ENCODE measurements at places on chromosomes 2 and 18.
A peak's percentile ranks its signal among the peaks of the same experiment; 100 is the strongest.

DNA sequence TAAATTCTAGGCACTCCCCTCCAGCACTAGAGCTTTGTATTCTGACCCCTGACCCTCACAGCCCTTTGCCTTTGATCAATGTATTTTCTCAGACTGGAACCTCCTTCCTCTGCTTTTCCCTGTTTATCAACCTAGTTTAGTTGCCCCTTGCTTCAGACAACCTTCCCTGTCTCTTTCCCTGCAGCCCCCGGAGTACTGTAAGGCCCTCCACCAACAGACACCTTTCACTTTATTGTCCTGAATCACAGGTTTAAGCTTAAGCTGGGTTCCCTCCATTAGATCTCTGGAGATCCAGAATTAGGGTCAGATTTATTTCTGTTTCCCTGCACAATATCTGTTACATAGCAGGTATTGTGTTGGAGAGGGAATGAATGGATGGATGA, 140.2 kb downstream of the DDX1 start:
- no peak for DNase-seq

GRCh38 chr18:73479477-73479876, 611.7 kb upstream of the NETO1 start:
- DNase-seq = no peak

DNA sequence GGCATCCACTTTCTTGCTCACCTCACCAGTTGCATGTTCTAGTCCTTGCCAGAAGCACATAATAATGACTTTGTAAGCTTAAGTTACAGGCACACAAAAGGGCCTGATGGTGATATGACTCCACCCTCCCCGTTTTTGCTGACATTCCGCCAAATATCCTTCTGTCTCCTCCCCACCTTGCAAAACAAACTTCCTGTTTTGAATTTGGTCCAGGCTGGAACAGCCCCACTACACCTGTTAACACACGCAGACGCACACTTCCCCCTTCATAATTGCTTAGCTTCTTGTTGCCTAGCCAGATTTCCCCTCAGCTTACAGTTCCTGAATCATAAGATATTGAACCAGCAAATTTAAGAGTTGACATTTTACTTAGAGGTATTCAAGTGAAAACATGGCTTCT, at the start of gene MGAT5:
TSS of gene MGAT5 (plus strand) at position 269 of the 400 bp plus-strand sequence. CDS start 332 bp downstream, outside the sequence.
- DNase-seq = no peak

- DNase-seq = no peak
These were observed 7.4 kb downstream of the DNAJB2 start for GRCh38 chr2:219286436-219287115.

DNA sequence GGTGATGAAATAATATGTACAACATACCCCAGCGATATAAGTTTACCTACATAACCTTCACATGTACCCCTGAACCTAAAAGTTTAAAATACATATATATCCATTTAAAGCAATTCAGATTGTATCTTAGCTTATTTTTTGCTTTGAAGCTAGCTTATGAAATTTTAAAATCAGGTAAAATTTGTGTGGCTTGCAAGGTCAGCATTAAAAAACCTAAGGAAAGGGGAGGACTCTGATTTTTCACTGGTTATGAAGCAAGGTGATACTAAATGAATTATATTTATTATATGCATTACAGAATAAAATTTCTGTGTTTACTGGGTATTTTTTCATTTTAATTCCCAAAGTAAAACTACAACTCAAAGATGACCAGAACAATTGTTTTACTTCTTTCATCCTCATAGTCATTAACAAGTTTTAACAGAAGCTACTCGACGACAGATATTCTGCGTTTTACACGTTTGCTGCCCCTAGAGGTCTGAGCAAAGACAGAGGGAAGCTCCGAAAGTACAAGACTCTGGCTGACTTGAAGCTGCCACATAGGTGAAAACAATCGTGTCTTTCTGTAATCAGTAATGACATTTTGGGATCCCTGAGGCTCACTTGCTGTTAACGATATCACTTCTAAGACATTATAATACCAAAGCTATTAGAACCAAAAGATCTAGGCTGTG, 17.1 kb downstream of the PKP4 start:
- no peak for DNase-seq

DNA sequence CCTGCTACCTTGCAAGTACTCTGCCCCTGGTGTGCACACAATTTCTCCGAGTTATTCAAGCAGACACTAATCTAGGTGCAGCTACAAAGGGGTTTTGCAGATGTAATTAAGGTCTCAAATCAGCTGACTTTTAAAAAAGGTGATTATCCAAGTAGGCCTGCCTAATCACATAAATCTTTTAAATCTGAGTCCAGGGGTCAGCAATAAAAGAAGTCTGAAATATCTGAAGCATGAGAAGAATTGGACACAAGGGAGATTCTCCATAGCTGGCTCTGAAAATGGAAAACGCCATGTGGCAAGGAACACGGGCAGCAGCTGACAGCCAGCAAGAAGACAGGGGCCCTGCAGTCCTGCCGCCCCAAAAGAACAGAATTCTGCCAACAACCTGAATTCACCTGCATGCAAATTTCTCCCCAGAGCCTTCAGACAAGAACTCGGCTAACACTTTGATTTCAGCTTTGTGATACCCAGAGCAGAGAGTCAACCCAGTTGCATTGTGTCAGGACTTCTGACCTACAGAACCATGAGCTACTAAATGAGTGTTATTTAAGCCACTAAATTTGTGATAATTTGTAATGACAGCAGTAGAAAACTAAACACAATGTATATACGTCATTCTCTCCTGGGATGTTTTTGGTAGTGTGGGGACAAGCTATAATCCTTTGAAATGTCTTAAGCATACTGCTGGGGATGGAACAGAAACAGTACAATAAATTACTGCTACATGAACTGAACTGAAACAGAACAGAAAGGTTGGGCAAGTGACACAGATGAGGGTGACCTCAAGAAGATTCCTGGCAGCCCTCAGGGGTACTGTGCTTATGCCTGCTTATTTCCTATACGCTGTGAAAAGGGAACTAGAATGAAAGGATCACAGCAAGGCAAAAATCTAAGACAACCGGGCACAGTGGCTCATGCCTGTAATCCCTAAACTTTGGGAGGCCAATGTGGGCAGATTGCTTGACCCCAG, 3.2 kb downstream of the INO80C start:
- DNase-seq = no peak

DNA sequence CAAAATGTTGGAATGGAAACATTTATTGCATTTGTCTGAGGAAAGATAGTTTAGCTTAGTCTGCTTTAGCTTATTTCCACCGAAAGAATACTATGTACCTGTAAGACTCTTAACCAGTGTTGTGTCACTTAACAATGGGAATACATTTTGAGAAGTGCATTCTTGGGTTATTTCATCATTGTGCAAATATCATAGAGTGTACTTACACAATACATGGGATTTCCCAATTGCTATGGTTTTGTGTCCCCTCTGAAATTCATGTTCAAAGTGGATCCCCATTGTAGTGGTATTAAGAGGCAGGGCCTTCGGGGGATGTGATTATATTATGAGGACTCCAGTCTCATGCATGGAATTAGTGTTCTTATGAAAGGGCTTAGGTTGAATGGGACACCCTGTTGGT, 249.4 kb upstream of the UBE2E3 start:
- DNase-seq = no peak

DNA sequence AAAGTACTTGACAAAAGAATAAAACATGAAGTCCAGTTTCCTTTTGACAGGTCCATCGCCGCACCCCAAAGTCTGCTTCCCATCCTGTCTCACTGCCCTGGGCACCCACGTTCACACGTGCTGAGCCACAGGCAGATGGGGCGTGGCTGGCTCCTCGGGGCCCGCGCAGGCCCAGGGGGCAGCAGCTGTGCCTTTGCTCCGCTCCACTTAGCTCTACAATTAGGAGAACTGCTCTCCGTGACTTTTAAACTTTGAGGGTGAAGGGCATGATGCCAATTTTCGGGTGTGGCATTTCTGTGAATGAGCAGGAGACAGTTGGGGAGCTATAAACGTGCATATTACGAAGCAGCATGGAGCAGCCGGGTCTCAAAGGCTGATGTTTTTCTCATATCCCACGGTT, 152.4 kb downstream of the TDRD15 start:
- no peak for DNase-seq

GRCh38 chr2:18209934-18210639, 331.6 kb downstream of the KCNS3 start:
- DNase-seq = no peak

DNA sequence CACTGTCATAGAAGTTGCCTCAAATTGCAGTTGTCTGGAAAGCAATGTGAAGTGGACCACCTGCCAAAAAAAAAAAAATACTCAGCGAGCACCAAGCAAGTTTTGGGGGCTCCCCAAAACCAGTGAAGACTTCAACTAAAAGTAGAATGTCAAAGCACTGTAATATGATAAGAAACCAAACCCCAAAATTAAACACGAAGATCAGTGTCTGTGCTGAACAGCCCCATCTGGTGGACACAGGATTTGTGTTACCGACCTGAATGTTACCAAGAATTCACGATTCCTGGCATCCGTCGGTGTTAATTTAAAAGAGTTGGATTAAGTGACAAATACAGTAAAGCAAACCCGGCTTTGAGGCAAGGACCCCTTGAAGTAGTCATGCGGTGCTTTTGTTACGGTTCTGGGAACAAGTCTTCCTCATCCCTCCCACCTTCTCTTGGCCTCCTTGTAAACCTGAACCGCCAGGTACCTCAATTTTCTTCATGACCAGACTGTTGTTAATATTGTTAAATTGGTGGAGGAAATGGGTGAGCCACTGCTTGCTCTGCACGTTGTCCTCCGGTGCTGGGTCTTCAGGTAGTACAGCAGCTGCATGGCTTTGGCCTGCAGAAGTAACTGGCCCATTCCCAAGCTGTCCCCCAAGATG, 31.3 kb upstream of the SSB start:
- peak; percentile 21 for DNase-seq

DNA sequence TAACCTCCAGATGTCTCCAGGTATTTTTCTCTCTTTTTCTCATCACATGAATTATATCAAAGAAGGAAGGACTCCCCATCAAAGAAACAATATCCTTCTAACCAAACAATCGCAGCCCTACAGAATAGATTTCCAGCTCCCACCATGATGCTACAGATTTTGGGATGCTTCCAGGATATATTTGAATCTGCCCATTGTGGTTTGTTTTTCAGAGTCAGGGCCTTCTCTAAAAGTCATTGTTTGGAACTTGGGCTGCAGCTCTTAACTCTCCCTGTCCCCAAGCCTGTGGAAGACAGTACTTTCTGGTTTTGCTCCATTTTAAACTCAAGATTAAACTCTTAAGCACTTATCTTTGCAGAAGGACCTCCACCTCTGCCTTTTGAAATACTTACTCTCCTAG, 223.2 kb downstream of the PMAIP1 start:
- no peak for DNase-seq

DNA sequence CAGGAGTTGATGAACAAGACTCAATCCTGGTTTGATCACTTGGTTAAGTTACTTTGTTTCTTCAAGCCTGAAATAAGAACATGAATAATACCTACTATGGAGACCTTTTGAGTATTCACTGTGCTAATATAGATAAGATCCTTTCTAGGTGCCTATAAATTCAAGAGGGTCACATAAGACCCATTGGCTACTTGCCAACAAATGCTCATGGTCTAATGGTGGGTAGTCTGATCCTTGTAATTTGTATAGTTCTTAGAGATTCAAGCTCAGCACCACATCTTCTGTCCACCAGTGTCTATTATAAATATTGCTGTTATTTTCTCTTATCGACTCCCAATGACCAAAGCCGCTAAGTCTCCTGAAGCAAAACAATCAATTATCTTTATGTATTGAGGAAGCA, 27.4 kb upstream of the ACSL3 start:
- no peak for DNase-seq

- no peak for DNase-seq
These were observed 155.3 kb downstream of the RTP5 start for GRCh38 chr2:242024751-242025355.

All from stimulated activated CD8-positive, alpha-beta memory T cell treated with anti-CD3 and anti-CD28 coated beads, Interleukin-4, amount 100 ng/mL, for 4 hours (primary cell).